ENCODE measurements at places on chromosomes 7 and 10. TPM values are rescaled to one million over a fixed set of nuclear protein-coding genes. Genes with fewer than 3 reads are reported as not detected.

HSPA12A gene
- total RNA-seq = 41.1 TPM

CRHR2 gene
- 1.6 TPM for total RNA-seq

POLR2J2 gene
- 5.3 TPM for total RNA-seq

VPS37D gene
- 24.0 TPM for total RNA-seq

OPN1SW gene
- total RNA-seq = not detected

SUN3 gene
- 0.69 TPM for total RNA-seq

PON1 gene
- total RNA-seq = 1.2 TPM

PLPP4 gene
- total RNA-seq = 29.1 TPM

TCAF2 gene
- total RNA-seq = 0.92 TPM

PKD1L1 gene
- total RNA-seq = 0.92 TPM

ANXA8 gene
- not detected for total RNA-seq

LRRC18 gene
- total RNA-seq = 0.23 TPM

HIBADH gene
- 17.5 TPM for total RNA-seq

NYAP1 gene
- total RNA-seq = 38.8 TPM

TAS2R5 gene
- total RNA-seq = 1.8 TPM

OR2A1 gene
- total RNA-seq = not detected

VWA2 gene
- total RNA-seq = 3.2 TPM

ENKUR gene
- total RNA-seq = 16.6 TPM

OGDHL gene
- 23.1 TPM for total RNA-seq

MYO1G gene
- 0.46 TPM for total RNA-seq

NAT16 gene
- total RNA-seq = 2.1 TPM

GPER1 gene
- 3.0 TPM for total RNA-seq

TET1 gene
- total RNA-seq = 33.7 TPM

LDB3 gene
- not detected for total RNA-seq

All from diencephalon (tissue), 1 donor.